ENCODE measurements at places on chromosomes 13 and 19.

DNA sequence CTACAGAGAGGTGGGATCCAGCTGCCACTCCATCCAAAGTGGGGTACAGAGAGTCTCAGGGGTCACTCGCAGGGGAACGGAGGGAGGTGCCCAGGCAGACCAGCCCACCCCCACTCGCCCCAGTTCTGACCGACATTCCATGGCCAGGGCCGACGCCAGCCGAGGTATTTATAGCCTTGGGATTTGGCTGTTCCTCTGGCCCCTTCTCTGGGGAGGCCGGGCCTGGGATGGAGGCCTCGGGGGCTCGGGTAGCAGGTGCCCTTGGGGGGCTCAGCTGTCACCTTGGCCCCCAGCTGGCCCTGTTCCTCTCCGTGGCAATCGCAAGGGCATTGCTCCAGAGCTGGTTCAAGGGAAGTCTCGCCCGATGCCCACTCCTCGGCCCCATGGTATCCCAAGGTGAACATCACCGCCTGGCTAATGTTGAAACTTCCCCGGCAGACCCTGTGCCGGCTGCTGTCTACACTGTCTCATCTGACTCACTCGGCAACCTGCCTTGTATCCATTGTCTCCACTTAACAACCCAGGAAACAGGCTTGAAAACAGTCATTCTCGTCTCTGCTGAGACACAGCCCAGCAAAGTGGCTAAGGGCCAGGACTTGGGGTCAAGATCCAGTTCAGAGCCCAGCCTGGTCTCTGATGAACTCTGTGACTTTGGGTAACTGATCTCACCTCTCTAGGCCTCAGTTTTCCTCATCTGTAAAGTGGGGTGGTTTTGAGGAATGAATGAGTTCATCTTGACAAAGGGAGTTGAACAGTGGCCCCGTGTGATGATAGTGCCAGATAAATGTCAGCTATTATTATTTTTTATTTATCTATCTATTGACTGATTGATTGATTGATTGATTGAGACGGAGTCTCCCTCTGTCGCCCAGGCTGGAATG is 9.7 kb downstream of the PRKACA start:
- peak; percentile 44 for DNase-seq

DNA sequence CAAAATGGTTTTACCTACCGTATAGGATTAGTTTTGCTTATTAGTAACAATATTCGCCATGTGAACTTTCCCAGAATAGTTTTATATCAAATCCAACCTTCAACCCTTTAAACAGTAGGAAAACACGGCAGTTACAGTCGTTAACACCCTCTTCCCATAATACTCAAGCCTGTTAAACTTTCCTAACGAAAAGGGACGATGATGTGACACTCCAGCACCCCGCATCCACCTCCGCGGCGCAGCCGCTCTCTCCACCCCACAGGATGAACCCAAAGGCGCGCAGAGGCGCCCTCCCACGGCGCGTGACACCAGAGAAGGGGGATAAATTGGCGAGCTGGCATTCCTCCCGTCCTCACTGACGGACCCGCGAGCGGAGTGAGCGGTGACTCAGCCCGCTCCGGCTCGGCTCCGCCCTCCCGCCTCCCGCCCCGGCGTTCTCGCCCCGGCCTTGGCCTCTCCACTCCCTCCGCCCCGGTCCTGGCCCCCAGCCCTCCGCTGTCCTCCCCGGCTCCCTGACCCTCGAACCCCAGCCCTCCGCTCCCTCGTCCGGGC is 665 bp downstream of the TUBGCP3 start:
- peak; percentile 84 for DNase-seq

GRCh38 chr13:98768522-98768921 is 16.1 kb upstream of the SLC15A1 start:
- no peak for DNase-seq

- no peak for DNase-seq
These were observed 765.2 kb upstream of the GPC6 start for GRCh38 chr13:92461402-92461801.

- DNase-seq = no peak
These were observed 409.3 kb downstream of the ZNF536 start for GRCh38 chr19:30781519-30781918.

DNA sequence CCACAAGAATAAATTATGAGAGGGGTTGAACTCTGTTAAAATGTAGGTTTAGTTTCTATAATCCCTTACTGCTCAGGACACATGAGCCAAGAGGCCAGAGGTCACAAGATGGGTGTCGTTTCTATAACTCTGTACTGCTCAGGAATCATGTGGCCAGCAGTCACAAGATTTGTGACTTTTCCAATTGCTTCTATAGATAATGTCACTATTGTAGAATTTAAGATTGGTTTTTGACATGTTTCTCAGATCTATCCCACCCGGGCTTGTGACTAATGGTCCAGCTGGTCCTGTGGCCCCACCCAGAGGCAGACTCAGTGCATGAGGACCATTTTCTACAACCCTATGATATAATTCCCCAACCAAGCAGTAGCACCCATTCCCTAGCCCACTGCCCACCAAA is 662.0 kb upstream of the KLF12 start:
- DNase-seq = no peak

DNA sequence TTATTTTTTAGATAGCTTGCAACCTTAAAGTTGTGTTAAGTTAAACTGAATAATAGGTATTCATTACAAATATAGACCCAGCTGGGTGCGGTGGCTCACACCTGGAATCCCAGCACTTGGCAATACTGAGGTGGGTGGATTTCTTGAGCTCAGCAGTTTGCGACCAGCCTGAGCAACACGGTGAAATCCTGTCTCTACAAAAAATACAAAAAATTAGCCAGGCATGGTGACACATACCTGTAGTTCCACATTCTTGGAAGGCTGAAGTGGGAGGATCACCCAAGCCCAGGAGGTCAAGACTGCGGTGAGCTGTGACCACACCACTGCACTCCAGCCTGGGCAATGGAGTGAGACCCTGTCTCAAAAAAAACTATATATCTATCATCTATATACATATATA is 386.5 kb downstream of the PCDH17 start:
- no peak for DNase-seq

- no peak for DNase-seq
These were observed 6.4 kb downstream of the EGLN2 start for GRCh38 chr19:40805258-40805868.

GRCh38 chr19:31955061-31955460 is 390.3 kb upstream of the ZNF507 start:
- no peak for DNase-seq

DNA sequence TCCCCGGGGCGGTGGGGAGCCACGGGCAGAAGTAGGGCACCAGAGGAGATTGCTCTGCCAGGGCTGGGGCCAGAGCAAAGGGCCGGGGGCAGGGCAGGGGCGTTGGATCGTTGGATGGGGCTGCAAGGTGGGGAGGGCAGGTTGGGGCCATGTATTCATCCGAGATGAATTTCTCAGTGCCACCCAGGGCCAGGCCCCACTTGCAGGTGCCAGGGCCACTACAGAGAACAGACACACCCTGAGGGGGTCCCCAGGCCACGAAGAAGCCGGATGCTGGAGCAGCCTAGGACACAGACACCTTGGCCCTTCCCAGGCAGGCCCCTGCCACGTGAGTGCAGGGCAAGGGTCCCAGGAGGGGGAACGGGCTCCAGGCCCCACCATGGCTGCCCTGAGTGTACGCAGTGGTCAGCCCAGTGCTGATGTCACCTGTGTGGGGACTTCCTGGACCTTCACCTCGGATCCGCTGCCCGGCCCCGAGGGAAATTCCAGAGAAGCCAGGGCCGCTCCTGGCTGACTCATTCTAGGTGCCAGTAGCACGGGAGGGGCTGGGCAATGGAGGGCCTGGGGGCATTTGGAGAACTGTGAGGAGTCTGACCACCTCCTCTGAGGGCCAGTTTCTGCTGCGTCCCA is 9.6 kb upstream of the SBNO2 start:
- no peak for DNase-seq

DNA sequence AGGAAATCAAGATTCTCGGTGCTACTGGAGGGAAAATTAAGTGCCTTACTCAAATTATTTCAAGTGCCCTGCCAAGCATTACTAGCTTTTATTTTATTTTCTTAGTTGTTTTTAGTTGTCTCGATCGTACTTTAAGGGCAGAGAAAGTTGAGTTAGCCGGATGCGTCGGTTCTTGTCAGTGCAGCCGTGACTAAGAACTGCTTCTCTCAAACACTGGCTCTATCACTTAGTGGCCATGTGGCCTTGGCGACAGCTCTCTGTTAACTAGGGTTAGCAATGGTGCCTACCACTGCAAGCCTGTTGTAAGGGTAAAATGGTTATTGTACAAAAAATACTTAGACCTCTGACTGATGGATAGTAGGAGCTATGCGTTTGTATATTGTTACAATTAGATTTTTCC is 227.8 kb downstream of the KATNAL1 start:
- no peak for DNase-seq

DNA sequence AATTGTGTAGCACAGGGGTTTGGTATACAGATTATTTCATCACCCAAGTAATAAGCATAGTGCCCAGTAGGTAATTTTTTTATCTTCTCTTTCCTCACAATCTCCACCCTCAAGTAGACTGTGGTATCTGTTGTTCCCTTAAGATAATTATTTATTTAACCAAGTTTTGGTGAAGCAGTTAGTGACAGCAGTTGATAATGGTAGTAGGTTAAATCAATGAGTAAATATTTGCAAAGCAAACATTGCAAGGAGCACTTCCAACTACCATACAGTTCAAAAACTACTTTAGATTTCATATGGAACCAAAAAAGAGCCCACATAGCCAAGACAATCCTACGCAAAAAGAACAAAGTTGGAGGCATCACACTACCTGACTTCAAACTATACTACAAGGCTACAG is 291.8 kb downstream of the KCTD12 start:
- DNase-seq = no peak

- DNase-seq = peak; percentile 38
These were observed 18.5 kb downstream of the SLC27A1 start for GRCh38 chr19:17488593-17489391.

DNA sequence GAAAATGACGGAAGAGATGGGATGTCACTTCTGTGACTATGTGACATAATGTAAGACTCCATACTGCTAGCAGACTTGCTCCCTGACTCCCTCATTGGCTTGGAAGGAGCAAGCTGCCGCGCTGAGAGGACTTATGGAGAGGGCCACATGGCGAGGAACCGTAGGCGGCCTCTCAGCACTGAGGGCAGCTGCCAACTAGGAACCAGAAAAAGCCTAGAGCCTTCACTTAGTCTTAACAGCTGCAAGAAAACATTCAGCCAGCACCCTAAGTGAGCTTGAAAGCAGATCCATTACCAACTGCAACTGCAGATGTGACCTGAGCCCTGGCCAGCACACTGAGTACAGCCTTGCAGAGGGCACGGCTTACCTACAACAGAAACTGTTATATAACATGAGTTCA is 33.9 kb downstream of the USP12 start:
- DNase-seq = no peak

GRCh38 chr13:41434831-41435520 is 22.4 kb upstream of the RGCC start:
- DNase-seq = no peak

DNA sequence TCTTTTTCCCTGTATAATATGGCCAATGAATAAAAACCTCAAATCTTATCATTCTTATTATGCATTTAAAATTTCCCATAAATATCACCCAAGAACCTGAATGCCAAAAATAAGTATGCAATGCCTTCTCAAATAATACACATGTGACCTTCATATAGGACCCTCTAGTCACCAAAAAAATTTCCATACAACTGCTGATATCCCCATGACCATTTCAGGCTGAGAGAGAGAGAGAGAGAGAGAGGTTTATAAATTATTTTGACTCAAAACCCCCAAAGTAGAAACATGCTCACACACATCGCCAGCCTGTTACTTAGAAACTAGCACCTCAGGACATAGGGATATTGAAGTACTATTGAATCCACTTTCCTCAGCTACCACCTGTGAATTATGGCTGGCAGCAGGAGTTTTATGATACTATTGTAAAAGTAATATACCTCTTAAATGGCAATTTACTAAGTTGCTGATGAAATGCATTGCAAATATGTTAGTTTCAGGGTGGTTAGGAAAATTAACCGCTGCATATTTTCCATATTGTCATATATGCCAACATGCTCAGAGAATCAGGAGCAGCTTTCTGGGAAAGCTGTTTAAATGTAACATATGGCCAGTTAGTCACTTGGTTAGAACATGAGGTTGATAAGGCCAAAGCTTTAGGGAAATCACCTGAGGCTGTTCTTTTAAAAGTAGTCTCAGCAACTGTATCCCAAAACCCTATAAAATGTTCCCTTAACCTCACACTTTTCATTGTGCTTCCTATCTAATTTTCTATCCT is 230.8 kb downstream of the DCT start:
- peak; percentile 29 for DNase-seq

- DNase-seq = no peak
These were observed 56.5 kb downstream of the ARHGEF7 start for GRCh38 chr13:111171629-111172028.

DNA sequence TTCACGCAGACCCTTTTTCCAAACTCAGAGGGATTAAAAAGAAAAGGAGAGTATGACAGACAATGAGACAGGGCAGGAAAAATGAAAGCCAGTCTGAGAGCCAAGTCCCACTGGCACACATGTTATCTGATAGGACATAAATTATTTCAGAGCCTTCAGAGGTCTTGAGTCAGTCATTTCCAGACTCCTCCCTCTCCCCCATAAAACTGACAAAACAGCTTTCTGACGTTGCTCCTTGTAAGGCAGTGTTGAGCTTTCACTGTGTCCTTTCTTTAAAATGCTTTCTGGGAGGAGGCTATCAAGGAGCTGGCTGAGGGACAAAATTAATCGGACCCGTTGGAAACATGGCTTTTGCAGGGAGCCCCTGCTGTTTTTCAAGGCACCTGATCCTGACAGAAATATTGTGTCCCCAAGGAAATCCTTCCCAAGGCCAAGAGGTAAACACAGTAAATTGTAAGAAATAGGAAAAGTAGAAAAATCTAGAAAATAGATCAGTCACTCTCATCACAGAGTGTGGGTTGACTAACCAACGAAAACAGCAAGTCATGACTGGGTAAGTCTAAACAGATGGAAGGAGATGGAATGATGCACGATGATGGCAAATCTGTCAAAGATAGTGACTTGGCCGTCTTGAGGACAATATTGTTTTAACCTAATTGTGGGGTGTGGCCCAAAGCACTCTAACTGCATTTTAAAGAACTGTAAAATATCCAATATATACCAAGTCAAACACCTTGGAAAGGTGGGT is 89.7 kb downstream of the DCT start:
- peak; percentile 45 for DNase-seq
